ENCODE measurements at places on chromosomes 1 and 21.

DNA sequence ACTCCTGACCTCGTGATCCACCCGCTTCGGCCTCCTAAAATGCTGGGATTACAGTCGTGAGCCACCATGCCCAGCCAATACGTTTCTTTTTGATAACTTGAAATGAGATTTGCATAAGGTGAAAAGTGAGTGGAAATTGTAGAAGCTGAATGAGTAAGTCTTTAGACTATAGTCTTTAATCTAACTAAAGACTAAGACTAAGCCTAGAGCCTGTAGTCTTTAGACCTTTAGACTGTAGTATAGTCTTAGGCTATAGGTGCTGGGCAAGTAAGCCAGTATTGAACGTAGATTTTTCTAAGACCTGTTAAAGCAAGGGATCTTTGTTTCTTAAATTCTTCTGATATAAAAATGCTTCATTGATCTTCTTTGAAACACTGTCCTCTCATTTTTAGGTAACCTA lies 12.1 kb downstream of the PPP2R5A start:
- no peak for DNase-seq

DNA sequence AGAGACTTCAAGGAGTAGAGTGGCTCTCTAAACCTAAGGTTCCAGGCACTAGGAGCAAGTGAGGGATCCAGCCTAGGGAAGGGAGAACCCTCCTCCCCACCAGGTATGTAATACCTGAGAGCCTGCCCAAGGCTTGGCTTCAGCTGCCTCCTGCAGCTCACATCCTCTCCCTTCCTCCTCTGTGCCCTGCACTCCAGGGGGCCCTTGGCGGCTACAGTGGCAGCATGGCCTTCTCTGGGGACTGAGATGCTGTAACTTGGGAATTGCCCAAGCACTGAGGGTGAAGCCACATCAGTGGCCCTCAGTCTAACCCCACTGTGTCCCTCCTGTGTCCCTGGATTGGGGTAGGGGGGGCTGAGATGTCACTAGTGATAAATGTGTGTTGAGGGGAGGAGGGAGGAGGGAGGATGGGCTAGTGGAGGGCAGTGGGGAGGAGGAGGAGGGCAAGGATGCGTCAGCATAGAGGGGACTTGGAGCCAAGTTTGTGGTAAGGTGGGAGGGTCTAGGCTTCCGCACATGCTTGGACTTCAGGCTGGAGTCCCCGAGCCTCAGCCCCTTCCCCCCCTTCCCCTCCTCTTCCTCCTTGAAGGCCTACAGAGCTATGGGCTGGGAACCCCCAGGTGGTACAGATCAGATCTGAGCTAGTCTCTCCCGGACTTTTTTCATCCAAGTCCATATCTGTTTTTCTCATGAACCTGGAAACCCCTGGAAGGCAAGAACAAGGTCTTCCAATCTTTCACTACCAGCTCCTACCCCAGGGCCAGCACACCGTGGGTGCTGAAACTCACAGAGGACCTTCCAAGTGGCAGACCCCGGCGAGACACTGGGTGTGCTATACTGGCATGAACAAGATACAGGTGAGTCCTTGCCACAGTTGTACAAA lies 17.5 kb downstream of the COL9A2 start:
- DNase-seq, result no peak

DNA sequence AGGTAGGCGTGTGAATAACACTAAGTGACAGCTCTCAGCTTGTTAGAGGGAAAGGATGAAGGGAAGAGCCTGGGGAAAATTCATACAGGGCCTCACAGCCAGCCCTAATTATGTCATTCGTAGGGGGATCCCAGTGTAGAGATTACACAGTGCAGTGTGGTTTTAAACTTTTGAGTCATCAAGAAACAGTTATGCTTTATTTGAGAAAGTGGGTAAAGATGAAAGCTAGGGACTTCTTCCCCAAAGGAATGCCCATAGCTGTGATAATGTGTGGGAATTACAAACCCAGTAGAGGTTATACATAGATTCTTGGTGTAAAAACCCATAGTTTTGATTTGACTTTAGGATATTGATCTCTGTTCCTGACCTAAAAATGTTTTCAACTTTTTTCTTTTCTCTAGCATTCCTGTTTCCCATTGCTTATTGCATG lies 1.9 kb downstream of the TTF2 start:
- DNase-seq, result no peak

DNA sequence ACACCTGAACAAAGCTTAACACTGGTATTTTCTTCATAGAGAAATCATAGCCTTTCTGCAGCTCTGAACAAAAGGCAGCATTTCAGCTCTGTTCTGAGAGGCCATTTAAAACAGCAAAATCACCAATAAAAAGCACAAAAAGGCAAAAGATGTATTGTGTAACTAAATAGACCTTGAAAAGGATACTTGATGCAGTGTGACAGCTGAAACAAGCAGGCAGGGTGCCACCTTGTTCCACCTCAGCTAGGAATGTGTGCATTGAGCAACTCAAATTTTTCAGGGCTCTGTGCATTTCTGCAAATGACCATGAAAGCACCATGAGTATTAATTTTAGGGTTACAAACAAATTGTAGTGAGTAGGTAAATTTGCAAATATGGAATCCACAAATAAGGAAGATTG lies 65.8 kb downstream of the RHOU start:
- no peak for DNase-seq

DNA sequence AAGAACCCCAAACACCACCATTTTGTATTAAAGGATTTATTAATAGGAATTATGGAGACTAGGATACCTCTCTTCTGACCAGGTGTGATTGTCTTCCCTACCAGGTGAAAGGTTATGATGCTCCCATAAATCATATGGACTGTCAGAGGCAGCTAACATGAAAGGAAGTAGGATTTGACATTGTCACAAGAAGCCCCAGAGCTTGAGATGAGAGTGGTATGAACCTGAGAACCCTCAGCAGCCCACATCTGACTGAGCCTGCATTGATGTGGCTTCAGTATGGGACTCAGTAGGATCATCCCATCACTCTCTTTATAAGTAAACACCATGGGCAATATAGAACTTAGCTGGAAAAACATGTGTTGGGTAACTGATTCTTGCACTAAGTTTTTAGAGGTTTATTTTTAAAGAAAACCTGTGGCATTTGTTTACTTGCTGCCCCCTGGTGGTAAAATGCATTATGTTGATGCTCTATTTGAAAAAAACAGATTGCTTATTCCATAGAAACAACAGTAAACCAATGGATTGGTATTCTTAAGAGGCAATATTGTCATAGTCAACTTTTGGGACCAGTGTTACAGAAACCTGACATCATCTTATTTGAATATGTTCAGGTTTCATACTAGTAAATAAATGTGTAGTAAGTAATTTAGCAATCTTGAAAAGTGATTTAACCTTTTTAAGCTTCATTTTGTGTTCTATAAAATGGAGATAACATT lies 16.6 kb upstream of the CACYBP start:
- peak; percentile 55 for DNase-seq

GRCh38 chr1:208145167-208145566 lies 99.0 kb downstream of the PLXNA2 start:
- no peak for DNase-seq

DNA sequence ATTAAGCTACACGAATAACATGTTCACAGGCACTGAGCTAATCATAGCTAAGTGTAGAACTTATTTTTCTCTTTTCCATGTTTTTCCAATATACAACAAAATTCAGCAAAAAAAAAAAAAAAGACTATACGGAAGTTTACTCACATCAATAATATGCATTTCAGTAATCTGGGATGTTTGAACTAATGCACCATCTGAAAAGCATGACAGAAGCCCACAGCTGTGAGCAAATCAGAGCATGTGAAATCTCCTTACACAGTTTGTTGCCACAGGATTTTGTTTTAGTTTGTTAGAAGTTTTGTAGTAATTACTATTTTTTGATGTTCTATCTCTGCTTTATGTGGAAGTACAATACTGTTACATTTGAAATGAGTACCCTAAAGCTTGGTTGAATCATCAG lies 1051.7 kb downstream of the TTLL7 start:
- no peak for DNase-seq

GRCh38 chr1:184951788-184952187 lies 22.5 kb downstream of the NIBAN1 start:
- DNase-seq, result no peak

DNA sequence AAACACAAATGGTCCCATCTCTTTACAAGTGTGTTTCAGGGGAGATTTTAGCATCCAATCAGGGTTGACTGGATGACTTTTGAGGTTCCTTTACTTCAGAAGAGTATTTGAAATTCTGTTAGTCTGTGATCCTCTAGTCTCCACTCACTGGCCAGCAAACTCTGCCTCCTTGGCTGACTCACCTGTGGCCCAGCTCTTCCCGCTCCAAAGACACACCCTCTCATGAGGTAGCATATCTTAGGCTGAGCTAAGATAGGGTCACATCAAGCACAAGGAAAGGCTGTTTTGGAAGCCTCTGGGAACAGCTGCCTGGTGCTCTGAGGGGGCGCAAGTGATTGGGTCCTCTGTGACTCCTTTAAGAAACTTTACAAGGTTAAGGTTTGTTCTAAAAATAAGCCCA lies 102.3 kb upstream of the FGGY start:
- no peak for DNase-seq

DNA sequence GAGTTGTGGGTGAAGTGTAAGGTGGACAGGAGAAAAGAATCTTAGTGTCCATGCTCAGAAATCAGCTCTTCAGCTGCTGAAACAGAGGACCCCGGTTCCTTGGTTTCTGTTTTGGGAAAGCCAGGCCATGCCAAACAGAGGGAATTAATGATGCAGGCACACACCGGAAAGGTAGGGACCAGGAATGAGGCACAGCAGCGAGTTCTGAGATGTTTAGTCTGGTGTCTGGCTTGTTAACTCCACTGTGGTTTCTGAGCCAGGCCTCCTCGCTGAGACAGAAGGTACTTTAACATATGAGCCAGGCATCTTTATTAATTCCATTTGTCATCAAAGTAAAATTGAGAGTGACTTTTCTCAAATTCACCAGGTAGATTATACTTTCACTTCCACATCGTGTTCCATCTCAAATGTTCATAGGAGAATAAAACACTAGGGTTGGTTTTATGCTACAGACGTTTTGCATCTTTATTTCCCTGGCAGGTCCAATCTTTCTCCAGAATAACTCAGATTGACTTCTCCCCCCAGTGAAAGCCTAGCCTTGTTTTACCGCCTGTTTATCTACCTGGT lies 23.5 kb downstream of the LRRC8D start:
- peak; percentile 43 for DNase-seq

- DNase-seq, result no peak
These were observed 41.3 kb downstream of the PLPPR4 start for GRCh38 chr1:99305626-99306025.

DNA sequence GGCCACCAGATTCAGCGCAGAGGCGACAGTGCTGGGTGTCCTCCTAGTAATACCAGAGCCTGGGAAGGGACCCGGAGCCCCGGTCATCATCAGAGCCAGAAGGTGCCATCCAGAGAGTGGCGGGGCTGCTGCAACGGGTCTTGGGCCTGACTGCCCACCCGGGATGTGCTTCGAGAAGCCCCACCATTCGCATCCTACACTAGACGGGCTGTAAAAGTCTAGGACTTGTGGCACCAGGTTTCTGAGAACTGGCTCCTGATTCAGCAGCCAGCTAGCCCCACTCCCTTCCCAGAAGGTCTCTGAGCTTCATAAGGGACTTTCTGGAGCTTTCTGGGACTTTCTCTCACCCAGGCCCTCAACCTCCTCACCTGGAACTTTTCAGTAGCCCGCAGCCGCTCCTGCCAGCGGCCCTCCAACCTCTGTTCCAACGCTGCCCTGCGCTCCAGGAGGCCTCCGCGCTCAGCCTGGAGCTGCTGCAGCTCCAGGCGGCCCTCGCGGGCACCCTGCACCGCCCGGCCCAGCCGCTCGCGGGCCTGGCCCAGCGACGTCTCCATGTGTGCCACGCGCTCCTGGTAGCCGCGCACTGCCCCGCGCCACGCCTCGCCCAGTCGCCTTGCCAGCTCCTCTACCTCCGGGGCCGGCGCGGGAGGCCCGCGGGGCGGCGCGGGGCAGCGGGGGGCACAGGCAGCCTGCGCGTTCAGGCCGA lies 940 bp downstream of the NES start:
- DNase-seq, result no peak

DNA sequence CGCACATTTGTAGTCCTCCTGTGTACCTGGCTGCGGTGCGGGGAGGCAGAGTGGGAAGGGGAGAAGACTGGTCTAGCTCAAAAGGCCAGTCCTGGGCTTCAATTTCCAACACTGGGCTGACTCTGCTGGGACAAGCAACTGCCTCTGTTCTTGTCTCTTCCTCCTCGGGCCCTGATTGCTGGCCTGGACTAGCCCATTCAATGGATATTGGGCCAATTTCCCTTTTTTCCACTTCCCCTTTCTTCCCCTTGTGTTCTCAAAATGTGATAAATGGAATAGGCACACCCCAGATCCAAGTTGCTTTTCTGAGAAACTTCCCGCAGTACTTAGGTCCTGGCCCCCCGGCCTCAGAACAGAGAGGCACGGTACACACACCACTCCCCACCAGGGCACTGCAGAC lies 48.2 kb downstream of the SPSB1 start:
- no peak for DNase-seq

- DNase-seq, result no peak
These were observed 2.1 kb downstream of the RIPK4 start for GRCh38 chr21:41764558-41765419.

DNA sequence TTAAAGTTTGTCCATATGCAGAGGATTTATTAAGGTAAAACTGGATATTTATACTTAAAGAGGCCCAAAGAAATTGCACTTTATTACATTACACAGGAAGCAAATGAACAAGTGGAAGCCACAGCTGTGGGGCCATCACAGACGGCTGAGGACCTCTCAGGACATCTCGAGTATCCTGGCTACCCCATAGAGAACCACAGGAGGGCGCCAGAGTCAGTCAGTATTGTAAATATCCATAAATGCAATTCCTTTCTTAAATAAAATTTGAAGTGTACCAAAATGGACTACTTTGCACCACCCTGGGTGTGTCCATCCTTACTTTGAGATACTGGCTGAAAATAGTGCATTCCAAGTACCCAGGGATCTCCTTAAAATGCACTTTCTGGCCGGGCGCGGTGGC lies 257.2 kb downstream of the MRPL39 start:
- peak; percentile 33 for DNase-seq

GRCh38 chr1:192516776-192517297 lies 58.7 kb upstream of the RGS1 start:
- DNase-seq, result peak; percentile 59

DNA sequence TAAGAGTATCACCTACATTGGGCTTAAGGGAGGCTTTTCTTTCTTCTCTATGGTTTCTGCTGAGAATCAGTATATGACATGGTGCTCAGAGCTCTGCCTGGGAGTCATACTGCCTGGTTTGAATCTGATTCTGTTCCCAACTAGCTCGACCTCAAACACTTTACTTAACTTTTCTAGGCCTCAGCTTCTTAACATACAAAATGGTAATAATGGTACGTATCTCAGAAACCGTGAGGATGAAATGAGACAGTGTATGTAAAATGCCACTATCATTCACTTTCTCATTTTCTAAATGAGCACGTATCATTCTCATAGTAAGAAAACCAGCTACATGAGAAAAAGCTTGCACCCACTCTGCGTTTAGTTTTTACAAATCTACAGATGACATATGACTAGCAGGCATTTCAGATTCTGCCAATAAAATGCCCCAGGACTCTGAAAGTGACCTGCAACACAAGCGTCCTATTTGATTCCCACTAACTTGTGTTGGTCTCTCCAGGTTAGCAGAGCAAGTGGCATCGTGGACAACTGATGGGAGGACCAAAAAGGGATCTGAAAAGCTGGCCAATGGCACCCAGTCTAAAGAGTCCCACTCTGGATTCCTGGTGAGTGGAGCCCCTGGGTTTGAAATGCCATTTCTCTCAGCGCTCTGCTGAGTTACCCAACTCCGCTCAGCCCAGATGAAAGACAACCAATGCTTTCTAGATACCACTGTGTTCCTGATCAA lies 6.1 kb downstream of the CTNNBIP1 start:
- no peak for DNase-seq
